Esophagus squamous epithelium (tissue), 5 donors: ENCODE measurements at places on chromosomes 2 and 18. TPM values are rescaled to one million over a fixed set of nuclear protein-coding genes. Genes with fewer than 3 reads are reported as not detected.

The ZC3H8 gene
- 30.2 TPM for total RNA-seq

The MAB21L4 gene
- 179 TPM for total RNA-seq

The SLC19A3 gene
- 1.1 TPM for total RNA-seq

The HOXD12 gene
- total RNA-seq, result not detected

The SLC4A3 gene
- 4.0 TPM for total RNA-seq

The FBXO15 gene
- total RNA-seq, result 0.19 TPM

The GKN2 gene
- total RNA-seq, result not detected

The STK39 gene
- total RNA-seq, result 21.8 TPM

The IL1A gene
- total RNA-seq, result 5.3 TPM
